Endothelial cell (in vitro differentiated cells): ENCODE measurements at places on chromosomes 3 and 15.

DNA sequence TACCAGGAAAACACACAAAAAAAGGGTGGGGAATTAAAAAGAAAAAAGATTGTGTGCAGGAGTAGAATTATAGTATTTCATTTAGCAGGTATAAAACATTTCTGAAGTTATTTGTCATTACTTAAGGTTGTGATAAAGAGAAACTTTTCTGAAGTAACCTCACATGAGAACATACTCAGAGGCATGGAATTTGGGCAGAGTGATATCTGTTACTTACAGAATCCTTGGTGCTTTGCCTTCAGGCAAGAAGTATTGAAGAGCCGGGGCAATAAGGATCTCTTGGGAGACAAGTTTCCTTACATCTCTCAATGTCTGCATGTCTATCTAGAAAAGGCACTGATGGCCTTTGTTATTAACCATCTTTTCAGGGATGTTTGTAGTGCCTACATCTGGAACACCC lies 179.7 kb upstream of the ROBO1 start:
- DNase-seq = no peak

GRCh38 chr3:189094539-189094938 lies 77.2 kb upstream of the TPRG1 start:
- DNase-seq = no peak

DNA sequence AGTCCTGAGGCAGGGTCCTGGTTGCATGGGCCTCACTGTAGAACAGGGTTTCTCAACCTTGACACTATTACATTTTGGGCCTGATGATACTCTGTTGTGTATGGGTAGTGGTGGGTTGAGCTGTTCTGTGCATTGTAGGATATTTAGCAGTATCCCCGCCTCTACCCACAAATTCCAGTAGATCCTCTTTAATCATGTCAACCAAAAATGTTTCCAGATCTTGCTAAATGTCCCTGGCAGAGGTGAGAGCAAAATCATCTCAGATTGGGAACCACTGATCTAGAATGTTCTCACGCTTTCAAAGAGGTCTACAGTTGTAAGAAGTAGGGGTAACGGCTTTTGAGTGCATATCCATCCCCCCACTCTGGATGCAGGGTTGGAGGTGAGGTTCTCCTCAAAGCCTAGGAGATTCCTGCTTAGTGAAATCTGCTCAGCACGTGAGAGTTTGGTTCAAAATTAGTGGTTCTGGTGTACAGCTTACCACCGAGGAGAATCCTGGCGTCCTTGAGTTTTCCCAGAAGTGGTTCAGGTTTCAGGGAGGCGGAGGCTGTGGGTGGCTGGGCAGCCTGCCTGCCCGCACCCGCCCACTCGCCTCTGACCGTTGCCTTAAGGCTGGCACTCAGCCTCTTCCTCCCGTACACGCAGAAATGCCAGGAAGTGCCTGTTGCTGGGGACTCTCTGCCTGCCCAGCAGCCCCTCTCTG lies 5.3 kb downstream of the ACVR2B start:
- no peak for DNase-seq

- no peak for DNase-seq
Measured at GRCh38 chr15:36334059-36334458, 245.4 kb upstream of the CDIN1 start.

GRCh38 chr15:63292771-63293170 lies 15.4 kb downstream of the APH1B start:
- no peak for DNase-seq

DNA sequence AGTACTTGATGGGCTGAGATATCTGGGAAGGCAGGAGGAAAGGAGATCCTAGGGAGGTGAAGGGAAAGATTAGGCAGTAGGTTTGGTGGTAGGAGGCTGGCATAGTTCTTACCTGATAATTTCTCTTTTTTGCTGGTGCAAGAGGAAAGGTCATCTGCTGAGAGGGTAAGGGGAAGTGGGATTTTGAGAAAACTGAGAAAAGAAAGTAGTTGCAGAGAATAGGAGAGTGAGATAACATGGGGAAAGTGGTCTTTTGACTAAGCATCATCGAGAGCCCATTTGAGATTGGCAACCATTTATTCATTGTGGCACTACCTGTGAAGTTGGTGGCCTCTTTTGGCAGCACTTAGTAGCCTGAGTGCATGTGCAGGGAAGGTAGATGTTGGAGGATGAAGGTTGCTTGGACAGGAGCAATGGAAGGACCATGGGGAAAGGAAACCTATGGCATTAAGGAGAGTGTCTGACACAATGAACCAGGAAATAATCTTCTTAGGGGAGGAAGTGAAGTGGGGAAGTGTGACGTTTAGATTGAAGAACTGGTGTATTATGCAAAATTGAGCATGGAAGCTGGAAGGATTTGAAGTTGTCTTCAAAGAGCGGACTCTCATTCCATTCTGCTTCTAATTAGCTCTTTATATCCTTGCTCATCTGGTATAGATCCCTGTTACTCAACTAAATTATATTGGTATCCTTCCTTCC lies 21.9 kb upstream of the USP13 start:
- no peak for DNase-seq

DNA sequence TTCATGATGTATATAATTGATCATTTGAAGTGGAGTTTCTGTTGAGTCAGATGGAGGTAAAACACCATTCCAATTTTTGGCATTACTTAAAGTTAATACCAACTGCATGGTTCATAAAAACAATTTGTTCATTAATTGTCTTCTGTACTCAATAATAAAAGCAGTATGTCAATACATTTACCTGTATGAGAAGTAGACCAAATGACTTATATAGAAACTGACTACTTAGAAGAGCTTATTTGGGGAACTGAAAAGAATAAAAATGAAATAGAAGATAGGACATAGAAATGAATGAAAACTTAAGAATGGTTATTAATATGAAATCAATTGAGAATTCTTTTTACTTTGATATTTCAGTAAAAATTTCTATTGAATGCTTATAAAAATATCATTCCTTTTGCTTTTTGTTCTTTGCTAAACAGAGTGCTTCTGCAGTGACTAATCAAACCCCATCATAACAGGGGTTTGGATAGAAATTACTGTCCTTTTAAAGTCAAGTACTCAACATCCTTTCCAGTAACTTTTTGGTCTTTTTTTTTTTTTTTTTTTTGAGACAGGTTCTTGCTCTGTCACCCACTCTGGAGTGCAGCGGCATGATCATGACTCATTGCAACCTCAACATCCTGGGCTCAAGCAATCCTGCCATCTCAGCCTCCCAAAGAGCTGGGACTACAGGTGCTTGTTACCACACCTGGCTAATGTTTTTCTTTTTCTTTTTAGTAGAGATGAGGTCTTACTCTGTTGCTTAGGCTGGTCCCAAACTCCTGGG lies 6.5 kb upstream of the CRYBG3 start:
- DNase-seq = no peak

GRCh38 chr3:9891072-9891622 lies 737 bp downstream of the JAGN1 start:
- DNase-seq = no peak

GRCh38 chr3:182716114-182716688 lies 77.1 kb upstream of the ATP11B start:
- no peak for DNase-seq
